ENCODE measurements at places on chromosomes 7 and 10.

- DNase-seq = no peak
These were observed 1.1 kb downstream of the HTR5A start for GRCh38 chr7:155071121-155071651.

DNA sequence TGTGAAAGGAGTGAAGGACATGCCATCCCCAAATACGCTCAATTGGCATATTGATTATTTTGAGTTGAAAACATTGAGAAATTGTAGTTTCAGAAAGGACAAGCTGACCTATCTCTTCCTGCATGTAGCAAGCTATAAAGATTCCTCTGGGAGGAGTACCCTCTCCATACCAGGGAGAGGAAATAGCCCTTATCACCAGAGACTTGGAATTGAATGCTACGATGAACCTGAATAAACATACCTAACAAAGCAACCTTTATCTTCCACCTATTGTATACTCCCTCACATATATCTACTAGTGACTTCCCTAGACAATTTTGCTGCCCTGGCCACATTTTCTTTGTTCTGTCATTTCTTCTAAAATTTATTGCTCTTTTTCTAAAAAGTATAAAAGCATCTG lies 150.2 kb upstream of the EEPD1 start:
- no peak for DNase-seq

- DNase-seq = no peak
These were observed 266.2 kb upstream of the PHF14 start for GRCh38 chr7:10707519-10707918.

GRCh38 chr7:24956021-24956420 lies 24.0 kb downstream of the OSBPL3 start:
- DNase-seq = no peak

- no peak for DNase-seq
These were observed 21.6 kb upstream of the TRIL start for GRCh38 chr7:28979776-28980175.
